ENCODE measurements at places on chromosomes 7 and 10.

- peak; percentile 74 for DNase-seq
Observed at GRCh38 chr7:128909625-128910568, 612 bp downstream of the KCP start.

GRCh38 chr7:150753826-150754603, 16.8 kb downstream of the GIMAP5 start:
- peak; percentile 9 for DNase-seq

GRCh38 chr10:86197166-86197790, 169.3 kb downstream of the GRID1 start:
- DNase-seq = no peak

GRCh38 chr7:24133691-24134090, 150.3 kb upstream of the NPY start:
- no peak for DNase-seq

GRCh38 chr10:26859241-26860101, 1.3 kb downstream of the ABI1 start:
- no peak for DNase-seq

GRCh38 chr10:10528563-10528910, 489.1 kb upstream of the CELF2 start:
- no peak for DNase-seq

DNA sequence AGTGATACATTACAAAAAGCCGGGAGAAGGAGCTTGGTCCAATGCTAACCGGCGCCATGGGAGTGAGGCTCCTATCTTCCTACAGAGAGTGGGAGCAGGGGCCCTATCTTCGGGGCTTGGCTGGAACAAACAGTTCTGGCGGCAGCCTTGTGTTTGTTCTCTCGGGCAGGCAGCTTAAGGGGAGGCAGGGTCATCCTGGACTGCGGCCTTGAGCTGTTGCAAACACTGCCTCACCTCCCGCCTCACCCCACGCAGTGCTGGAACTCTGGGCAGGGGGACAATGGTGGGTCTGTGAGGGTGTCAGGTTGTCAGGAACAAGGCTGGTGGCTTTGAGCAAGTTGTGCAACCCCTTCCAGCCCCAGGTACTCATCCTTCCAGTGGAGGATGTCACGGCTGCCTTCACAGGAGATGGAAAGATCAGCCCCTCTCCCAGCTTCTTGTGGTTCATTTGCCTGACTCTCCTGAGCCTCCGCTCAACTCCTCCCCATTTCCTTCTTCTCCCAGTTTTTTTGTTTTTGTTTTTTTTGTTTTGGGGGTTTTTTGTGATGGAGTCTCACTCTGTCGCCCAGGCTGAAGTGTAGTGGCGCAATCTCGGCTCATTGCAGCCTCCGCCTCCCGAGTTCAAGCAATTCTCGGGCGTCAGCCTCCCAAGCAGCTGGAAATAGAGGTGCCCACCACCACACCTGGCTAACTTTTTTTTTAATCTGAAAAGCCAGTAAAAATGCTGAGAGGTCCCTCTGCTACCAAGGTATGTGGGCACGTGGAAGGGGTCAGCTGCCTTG, 57.4 kb downstream of the SPOCK2 start:
- no peak for DNase-seq

DNA sequence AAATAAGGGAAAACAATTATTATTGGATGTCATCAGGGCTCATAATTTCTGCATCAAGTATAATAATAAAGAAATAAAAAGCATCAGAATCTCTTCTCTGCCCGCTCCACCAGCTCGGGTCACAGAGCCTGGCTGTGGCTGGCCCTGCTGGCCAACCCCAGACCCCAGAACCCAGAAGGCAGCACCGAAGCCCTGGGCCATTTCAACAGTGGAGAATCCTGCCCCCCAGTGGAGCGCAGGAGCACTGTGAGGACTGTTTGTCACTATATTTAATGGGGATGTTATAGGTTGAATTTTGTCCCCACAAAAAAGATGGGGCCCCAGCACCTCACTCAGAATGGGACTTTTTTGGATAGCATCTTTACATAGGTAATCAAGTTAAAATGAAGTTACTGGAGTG, 27.3 kb downstream of the DENND11 start:
- DNase-seq = peak; percentile 37

GRCh38 chr10:6494936-6495592, 85.0 kb downstream of the PRKCQ start:
- no peak for DNase-seq

- no peak for DNase-seq
Observed at GRCh38 chr7:50226145-50226544, 78.4 kb upstream of the IKZF1 start.

DNA sequence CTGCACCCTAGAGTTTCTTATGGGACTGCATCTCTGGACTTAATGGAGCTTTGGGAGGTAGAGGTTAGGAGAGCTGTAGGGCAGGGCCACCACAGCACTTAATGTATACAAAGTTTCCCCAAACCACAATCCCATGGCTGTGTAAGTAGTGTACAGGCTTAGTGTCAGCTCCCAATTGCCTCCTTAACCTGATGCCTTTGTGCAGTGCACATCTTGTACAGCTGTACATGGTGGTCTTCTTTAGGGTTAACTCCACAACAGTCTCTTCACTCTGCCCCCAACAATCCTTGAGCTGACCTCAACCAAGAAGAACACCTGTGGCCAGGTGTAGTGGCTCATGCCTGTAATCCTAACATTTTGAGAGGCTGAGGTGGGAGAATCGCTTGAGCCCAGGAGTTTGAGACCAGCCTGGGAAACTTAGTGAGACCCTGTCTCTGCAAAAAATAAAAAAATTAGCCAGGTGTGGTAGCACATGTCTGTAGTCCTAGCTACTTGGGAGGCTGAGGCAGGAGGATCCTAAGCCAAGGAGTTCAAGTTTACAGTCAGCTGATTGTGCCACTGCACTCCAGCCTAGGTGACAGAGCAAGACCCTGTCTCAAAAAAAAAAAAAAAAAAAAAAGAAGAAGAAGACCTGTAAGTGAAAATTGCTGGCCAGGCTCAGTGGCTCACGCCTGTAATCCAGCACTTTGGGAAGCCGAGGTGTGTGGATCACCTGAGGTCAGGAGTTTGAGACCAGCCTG, 6.8 kb downstream of the PLAU start:
- no peak for DNase-seq

- peak; percentile 38 for DNase-seq
Observed at GRCh38 chr10:76432016-76433012, 1000.9 kb downstream of the LRMDA start.

GRCh38 chr10:101693978-101694673, 844 bp downstream of the FBXW4 start:
- DNase-seq = peak; percentile 77

- DNase-seq = no peak
Observed at GRCh38 chr7:34175837-34176236, 270.5 kb downstream of the BMPER start.

- no peak for DNase-seq
Observed at GRCh38 chr10:21157664-21158063, 260.6 kb upstream of the NEBL start.

DNA sequence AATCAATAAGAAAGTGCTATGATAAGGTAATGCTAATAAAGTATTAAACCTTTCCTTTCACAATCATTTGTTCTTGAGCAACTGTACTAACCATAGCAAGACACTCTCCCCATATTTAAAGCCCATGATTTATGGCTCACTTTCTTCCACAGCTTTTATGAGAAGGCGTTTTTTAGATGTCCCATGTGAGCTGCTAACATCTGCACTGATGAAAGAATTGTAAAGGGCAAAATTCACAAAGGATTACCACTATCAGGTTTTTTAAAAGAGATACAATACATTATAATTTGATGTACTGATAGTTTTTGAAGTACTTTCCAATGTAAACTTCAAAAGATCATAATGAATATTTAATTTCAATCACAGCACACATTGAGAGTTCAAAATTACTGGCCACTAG, 75.7 kb downstream of the RNLS start:
- DNase-seq = no peak

DNA sequence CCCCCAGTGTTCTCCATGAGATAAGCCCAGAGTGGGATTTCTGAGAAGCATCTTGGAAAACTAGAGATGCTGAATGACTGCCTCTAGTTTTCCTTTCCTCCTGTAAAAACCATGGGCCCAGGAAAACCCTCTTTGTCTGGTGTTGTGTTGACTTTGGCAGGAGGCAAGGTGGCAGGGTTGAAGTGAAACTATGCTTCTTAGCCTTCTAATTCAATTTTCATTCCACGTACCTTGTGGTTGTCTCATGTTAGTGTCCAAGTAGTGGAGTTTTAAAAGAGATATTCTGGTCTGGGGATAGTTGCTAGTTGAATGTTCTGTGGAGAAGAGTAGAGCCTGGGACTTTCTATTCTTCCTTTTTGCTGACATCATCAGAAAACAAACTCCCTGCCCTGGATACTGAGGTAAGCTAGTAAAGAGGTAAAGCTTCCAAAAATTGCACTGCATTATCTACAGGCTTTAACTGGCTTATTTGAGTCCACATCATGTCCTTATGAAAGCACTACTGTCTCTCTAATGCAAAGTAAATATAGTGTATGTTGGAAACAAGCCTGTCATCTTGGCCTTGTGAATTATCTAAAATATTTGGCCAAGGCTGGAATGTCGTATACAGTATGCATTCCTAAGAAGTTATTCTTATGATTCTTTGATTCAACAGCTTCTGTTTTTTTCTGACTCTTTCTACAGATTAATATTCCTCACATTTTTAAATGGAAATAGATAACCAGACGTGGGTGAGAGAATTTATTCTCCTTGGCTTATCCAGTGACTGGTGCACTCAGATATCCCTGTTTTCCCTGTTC, at the start of gene OR2F2:
OR2F2 (plus strand) TSS at position 708 of the 800 bp plus-strand sequence; CDS start at position 708, 0 bp downstream.
- no peak for DNase-seq

DNA sequence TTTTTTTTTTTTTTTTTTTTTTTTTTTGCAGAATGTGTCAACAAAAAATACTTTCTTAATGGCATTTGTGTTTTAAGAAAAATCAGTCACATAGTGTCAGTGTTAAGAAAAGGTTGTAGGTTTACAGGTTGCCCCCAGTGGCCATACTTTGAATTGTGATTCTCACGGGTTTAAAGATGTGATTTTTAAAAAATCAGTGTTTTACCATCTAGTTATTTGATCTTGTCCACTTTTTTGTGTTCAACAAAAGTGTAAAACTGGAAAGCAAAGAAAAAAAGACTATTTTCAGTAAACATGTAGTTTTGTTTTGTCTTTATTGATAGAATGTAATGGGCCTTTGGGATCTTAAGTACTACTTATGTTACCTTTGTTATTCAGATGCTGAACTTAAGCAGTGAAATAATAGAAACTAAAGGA, 25.7 kb downstream of the SUV39H2 start:
- DNase-seq = peak; percentile 10

GRCh38 chr7:117014099-117014656, 60.9 kb downstream of the ST7 start:
- no peak for DNase-seq

DNA sequence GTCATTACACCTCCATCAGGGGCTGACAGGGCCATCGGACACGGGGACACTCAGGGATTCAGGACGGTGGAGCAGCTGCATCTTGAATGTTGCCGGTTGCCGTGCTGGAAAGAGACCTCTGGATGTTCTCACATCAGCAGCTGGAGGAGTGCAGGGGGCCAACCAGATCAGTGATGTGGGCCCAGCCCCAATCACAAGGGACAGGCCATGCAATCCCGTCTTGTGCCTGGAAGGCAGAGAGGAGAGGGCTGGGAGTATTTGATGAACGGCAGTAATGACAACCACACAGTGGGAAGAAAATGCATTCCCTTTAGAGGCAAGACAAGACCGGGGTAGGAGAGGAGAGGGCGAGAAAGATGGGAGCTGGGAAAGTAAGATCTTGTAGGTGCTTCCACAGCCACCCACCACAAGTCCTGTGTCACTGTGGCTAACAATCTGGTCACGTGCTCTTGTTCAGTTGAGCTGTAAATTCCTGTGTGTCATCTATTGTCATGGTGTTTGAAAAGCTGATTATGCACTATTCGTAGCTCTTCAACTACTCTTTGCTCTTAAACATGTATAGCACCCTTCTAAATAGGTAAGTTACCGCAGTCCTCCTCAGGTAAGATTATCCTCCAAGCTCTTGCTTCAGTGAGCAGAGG, 85.9 kb upstream of the LEP start:
- peak; percentile 67 for DNase-seq

- no peak for DNase-seq
Observed at GRCh38 chr7:630111-630511, 96.4 kb upstream of the DNAAF5 start.

DNA sequence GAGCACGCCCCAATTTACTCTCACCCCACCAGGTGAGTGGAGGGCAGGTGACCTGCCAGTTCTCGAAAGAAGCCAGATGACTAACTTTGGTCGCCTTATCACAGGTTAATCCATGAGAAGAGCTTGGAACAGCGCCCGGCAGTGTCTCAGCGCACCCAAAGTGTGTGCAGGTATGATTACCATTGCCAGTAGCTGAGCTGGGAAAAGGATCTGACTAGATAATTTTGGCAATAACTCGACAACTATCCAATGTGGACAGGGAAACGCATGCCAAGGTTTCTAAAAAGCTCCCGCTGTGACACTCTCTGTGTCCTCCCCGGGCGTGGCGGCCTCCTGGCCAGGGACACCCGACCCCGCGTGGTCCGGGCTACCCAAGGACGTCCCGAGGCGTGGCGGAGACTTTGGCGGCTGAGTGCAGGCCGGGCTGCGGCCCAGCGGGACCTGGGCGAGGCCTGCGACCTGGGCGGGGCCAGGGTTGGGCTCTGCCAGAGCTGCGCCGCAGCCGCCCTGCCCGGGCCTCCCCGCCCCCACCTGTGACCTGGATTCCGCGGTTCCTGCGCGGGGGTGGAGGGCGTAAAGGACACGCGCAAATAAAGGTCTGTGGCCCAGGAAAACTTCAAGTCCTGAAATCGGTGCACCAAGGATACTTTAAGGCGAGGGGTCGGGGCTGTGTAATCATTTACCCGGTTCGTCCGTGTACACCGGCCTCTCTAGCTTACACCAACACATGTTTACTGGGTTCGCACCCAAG, 13.7 kb upstream of the WAPL start:
- DNase-seq = peak; percentile 77

DNA sequence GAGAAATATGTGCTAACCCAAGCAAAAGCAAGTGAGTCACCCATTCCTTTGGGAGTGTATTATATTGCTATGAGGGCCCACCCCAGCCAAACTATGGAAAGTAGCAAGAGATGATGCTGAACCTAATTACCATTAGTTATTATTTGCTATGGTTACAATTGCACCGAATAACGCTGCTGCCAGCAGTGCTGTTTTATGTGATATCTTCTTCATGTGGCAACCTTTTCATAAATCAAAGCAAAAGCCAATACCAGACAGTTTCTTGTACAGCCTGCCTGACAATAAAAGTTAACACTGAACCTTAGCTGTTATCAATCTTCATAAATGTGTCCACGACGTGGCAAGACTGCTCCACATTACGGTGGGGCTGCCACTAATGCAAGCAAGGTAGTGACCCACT, 241.7 kb upstream of the PLXNA4 start:
- DNase-seq = no peak

Measured in ELF-1 (cell line).